Inflammatory macrophage (primary cell): ENCODE measurements at places on chromosomes 3 and 15.
A peak's percentile ranks its signal among the peaks of the same experiment; 100 is the strongest.

- peak; percentile 29 for DNase-seq
Observed at GRCh38 chr3:88033079-88033478, 25.7 kb downstream of the CGGBP1 start.

DNA sequence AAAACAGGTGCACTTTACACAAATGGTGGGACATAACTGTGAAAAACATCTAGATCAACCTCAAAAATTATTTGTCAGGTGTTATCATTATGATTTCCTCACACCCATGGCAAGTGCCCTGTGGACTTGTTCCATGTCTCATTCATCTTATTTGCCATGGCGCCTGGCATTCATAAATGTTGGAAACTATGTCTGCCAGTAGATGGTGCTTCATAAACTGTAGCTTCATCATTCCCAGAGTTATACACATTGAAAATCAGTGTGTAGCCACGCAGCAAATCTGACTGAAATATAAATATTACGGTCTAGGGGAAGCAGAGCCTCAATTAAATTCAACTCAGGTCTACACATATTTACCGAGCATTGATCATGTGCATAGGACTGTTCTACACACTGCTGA is 90.7 kb downstream of the IMPG2 start:
- DNase-seq = no peak

DNA sequence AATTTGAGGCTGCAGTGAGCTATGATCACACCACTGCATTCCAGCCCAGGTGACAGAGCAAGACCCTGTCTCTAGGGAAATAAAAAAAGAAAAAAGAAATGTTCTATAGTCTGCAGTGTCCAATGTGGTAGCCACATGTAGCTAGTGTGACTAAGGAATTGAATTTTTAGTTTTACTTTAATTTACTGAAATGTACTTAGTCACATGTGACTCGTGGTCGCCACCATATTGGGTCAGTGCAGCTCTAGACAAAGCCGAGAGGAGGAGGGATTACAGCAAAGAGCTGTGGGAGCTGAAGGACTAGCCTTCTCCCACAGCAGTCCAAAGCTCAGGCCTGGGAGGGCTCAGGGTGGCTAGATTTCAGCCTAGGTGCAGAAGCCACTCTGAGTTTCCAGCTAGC is 65.9 kb upstream of the NTRK3 start:
- no peak for DNase-seq

GRCh38 chr15:63712828-63713520 is 115.8 kb downstream of the FBXL22 start:
- no peak for DNase-seq

GRCh38 chr3:70744536-70744935 is 432.1 kb upstream of the MDFIC2 start:
- no peak for DNase-seq

DNA sequence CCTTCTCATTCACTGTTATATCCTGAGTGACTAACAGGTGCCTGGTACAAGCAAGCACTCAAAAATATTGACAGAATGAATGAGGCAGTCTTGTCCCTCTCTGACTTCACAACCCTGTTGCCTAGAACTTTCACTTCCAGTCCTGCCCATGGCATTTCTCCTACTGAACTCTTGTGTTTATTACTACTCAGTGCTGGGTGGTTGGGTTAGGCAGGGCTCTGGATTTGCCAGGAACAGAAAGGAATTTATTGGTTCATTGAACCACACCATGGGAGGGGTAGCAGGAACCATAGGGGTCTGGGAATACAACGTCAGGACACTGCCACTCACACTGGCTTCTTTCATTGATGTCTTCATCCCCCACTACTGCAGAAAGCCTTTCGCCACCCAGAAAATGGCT is 41.9 kb upstream of the SEMA4B start:
- peak; percentile 24 for DNase-seq

- DNase-seq = no peak
Observed at GRCh38 chr3:71208211-71209095, 375.1 kb downstream of the FOXP1 start.
